ENCODE measurements at places on chromosomes 12 and 14.
A peak's percentile ranks its signal among the peaks of the same experiment; 100 is the strongest.

DNA sequence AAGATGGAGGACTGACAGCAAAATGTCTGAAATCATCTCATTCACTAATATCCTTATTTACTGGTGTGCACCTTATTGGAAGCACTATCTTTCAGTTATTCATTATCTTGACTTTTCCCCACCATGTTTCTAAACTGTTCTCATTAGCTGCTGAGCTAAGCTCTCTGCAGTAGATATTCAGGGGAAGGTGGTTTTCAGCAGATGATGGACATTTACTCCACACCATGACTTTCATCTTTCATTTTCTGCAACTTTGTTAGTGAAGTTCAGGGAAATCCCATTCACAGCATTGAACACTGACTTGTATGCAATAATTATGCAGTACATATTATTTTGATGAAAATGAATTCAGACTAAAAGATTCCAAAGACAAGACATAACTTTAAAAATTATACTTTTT is 373.6 kb upstream of the FLRT2 start:
- no peak for DNase-seq

DNA sequence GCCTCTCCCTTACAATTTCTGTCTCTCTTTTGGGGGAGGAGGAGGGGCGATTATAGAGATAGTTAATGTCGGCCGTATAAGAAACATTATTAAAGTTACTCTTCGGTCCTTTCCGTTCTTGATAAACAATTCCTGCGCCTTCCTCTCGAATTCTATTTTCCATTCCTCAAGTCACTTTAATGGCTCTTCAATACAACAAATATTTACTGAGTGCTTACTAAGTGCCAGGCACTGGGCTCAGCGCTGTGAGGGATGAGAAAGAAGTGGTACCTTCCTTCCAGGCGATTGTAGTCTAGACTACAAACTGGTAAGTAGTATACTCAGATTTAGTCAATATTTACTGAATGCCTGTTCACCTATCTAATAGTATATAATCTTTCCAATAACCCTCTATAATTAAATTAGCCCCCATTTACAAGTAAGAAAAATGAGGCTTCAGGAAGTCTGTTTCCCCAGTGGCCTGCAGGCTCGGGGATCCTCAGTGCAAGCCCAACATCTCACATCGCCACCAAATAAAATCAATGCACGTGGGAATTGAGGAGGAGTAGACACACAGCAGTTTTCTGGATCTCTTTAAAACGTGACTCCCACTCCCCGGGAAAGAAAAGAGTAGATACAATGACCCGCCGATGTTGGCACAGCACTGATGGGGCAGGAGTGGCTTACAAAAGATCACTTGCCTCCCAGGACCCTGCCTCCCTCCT is 589 bp upstream of the ZNF219 start:
- no peak for DNase-seq

GRCh38 chr14:94917041-94917600 is 147.2 kb upstream of the GSC start:
- DNase-seq = no peak

GRCh38 chr12:126404293-126404881 is 1339.2 kb downstream of the AACS start:
- DNase-seq = no peak

GRCh38 chr12:88391556-88391955 is 188.7 kb downstream of the KITLG start:
- peak; percentile 88 for DNase-seq

DNA sequence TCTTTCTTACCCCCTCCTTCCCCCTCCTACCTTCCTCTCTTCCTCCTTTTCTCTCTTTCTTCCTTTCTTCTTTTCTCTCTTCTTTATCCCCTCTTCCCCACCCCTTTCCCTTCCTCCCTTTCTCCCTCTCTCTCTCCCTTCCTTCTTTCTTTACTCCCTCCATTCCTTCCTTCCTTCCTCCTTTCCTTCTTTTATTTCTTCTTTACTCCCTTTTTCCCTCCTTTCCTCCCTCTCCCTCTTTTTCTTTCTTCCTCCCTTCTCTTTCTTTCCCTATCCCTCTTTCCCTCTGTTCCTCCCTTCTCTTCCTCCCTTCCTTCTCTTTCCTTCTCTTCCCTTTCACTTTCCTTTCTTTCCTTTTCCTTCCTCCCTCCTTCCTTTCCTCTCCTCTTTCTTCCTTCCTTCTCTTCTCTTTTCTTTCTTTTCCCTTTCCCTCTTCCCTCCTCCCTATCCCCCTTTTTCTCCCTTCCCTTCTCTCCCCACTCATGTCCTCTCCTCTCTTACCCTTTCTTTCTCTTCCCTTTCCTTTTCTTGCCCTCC is 302.3 kb upstream of the TBX3 start:
- no peak for DNase-seq

DNA sequence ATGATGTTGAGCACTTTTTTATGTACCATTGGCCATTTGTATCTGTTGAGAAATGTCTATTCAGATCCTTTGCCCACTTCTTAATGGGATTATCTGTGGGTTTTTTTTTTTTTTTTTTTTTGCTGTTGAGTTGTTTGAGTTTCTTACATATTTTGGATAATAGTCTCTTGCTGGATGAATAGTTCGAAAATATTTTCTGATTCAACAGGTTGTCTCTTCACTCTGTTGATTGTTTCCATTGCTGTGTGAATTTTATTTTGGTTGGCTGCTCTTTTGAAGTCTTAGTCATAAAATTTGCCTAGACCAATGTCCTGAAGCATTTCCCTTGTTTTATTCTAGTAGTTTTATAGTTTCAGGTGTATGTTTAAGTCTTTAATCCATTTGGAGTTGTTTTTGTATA is 64.5 kb downstream of the CAND1 start:
- DNase-seq = no peak

GRCh38 chr12:109753054-109753401 is 39.4 kb downstream of the FAM222A start:
- no peak for DNase-seq

- no peak for DNase-seq
Observed at GRCh38 chr12:46365951-46366379, 6.6 kb downstream of the SLC38A2 start.

DNA sequence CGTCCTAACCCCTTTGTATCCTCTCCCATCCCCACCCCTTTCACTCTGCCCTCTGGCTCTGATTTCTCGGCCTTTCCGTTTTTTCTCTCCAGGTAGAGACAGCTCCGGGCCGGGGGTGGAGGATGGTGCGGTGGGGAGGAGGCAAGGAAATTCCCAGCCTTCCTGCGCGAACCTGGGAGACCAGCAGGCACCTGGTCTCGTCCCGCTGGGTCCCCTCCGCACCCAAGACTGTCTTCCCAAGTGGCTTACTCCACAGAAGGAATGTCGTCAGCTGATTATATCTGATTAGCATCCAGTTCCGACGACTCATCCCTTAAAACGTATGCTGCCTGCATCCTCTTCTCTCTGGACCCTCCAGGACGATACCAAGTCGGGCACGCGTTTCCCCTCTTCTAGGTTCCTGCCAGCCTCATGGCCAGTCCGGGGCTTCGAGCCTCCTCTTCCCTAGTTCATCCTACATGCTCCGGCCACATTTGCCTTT is 42.2 kb upstream of the CAPRIN2 start:
- DNase-seq = no peak

GRCh38 chr12:132505852-132506219 is 15.9 kb downstream of the FBRSL1 start:
- DNase-seq = no peak

- DNase-seq = no peak
Observed at GRCh38 chr12:2332236-2332635, 279.4 kb downstream of the CACNA1C start.

DNA sequence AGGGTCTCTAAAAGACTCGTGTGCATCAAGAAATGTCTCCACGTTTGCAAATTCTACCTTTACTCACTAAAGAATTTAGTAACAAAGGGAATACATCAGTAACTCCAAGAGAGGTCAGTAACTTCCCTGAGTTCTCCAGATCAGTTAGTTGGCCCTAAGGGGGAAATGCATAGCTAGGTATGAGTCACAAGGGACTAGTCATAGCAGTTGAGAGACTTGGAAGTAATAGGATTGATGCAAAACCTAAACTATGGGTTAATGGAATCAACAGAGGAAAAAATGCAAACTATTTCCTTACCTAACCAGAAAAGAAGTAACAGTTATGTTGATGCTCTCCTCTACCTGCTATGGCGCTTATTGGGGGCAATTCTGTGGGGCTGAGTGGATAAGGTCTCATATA is 148.8 kb upstream of the GARIN6 start:
- no peak for DNase-seq

DNA sequence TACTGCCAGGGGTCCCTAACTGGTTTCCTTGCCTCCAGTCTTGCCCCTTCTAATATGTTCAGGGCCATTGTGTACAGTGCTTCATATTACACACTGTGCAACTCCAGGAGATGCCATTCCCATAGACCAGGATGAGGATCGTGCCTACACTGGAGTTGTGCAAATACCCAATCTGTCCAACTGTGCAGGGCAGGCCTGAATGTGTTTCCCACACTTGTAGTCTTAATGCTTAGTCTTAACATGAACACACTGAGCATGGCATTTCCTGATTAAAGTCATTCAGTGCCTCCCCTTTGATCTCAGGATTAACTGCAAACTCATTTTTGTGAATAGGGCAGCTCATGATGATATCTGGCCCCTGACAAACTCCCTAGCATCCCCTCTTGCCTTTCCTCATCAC is 165.5 kb downstream of the TTC8 start:
- DNase-seq = no peak

DNA sequence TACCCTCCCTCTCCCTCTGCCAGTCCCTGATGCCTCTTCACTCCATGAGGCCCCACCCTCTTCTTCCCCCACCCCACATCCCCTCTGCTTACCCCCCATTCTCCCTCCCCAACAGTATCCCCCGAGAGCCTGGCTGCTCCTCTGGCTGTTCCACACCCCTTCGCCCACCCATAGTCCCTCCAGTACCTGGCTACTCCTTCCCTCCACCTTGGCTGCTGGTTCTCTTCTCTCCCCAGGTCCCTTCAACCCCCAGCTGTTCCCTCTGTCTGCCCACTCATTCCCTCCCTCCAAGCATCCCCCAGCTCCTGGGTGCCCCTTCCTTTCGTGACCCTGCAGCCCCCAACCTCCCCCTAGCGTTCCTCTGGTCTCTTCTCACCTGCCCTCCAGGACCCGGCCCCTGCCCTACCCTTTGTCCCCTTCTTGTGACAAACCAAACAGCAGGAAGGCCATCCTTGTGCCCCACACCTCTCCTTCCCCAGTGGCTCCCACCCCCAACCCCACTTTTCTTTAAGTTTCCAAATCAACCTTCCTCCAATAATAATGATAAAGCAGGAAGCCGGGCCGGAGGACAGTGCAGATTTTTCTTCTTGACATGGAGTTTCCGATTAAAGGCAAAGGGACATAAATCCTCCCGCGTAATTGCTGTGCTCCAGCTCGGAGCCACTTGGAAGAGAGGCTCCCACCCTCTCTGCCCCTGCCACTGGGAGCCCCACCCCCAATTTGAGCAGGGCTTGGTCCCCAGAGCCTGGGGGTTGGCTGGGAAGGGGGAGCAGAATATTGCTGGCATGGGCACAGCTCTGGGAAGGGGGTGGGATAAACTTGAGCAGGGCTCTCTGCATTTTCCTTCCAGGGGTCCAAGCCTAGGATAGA is 40.0 kb downstream of the SMUG1 start:
- no peak for DNase-seq

DNA sequence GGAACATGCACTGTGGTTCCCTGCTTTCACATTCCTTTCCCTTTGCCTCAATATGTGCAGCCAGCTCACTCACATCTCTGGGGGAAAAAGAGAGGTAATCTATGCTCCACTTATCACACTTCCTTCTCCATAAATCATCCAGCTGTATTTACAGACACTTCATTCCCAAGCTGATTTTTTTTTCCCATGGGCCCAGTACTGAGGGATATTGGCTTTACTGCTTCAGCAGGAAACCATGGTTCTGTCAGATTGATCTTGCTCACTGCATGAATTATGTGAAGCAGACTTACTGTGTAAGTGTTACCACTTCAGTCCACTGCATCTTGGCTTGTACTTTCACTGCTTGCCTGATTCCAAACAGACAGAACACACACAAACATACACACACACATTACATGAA is 555.6 kb downstream of the CCER1 start:
- DNase-seq = no peak

- DNase-seq = no peak
Observed at GRCh38 chr14:74942181-74942580, 13.2 kb downstream of the PGF start.

DNA sequence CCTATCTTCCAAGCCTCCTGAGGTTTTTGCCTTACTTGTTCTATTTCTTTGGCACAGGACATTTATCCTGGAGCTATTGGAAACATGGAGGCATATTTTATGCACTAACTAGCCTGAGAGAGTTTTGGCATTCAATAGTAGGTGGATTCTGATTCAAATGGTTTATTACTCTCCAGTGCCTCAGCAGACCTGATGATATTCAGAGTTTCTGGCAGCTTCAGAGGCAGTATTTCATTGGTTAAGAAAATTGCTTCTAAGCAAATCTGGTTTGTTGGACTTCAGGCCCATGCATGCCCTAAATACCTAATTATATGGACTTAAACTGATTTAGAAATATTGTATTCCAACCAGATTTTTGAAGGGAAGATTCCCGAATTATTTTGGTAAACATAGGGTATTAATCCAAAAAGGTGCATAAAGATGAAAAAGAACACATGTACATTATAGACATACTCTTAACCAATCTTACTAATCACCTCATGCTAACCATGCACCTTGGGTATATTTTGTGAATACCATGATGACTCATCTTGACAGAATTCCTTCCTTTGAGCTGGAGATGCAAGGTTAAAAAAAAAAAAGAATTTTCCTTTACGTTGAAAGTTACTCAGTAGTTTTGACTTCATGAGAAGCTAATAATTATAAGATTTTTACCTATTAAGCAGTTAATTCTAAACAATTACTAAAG is 44.3 kb upstream of the KTN1 start:
- DNase-seq = no peak

GRCh38 chr14:23645504-23645811 is 9.3 kb downstream of the DHRS2 start:
- DNase-seq = no peak

- no peak for DNase-seq
Observed at GRCh38 chr12:63919756-63920155, 75.3 kb downstream of the SRGAP1 start.

DNA sequence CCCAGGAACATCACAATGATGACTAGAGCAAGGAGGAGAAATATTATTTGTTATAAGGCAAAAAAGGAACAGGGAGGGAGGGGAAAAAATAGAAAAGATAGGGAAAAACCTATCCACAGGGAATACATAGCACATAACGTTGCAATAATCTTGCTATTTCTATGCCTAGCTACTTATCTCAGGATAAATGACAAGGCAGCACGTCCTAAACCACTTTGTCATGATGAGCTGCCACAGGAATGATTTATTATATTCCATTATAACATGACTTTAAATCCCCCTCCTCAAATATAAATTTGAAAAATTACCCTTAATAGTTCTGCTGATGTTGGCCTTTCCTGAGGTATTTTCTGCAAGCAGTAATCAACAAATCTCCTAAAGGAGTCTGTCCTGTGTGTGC is 76.7 kb downstream of the PEBP1 start:
- no peak for DNase-seq

DNA sequence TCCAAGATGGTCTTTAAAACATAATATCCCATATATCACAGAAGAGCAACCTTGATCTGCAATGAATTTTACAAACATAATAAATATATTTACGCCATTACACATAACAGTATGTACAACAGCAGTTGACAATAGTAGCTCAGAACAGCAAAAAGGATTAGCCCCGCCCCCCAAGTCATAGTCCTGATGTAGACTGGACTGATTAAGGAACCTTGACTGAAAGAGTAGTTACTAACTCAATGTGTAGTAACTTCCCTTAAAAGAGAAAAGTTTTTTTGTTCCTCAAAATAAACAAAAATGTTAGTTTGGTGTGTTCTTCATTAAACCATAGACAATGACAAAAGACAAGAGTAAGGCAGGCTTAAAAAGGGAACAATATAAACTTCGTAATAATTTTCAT is 44.5 kb downstream of the GTF2A1 start:
- DNase-seq = peak; percentile 84

- DNase-seq = no peak
Observed at GRCh38 chr12:128867466-128867865, 14.2 kb downstream of the GLT1D1 start.

Data from suppressor macrophage treated with lipopolysaccharide for 4 hours (primary cell).